ENCODE measurements at places on chromosomes 3 and 15.

DNA sequence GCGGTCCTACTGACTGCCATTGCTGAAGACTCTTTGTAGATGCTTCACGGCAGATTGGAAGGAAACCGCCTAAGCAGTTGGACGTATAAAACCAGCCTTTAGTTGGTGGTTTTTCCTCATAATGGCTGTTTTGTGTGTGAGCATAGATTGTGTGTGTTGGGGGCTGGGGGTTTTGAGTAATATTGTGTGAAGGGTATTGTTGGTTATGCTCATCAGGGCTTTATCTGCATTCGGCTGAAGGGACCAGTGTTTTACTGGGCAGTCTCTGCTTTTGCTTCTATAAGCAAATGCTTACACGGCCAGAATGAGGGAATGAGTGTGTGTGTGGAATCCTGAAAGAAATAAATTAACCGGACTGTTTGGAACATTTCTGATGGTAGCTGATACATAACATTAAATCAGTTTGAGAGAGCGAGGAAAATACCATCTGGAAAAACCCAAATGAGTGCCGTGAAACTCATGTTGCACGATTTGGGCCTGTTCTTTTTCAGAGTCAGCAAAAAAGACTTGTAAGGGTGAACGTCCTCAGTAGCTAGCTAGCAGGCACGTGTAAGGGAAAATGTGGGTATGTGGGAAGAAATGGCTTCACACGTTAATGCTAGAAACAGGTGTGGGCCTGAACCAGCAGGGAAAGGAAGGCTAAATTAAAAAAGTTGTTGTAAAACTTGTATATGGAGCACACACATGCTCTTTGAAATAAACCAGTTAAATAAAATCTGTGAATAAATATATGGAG, 1.9 kb downstream of the MITF start:
- DNase-seq = no peak

GRCh38 chr3:184760337-184761074, 48.6 kb upstream of the MAGEF1 start:
- DNase-seq = no peak

DNA sequence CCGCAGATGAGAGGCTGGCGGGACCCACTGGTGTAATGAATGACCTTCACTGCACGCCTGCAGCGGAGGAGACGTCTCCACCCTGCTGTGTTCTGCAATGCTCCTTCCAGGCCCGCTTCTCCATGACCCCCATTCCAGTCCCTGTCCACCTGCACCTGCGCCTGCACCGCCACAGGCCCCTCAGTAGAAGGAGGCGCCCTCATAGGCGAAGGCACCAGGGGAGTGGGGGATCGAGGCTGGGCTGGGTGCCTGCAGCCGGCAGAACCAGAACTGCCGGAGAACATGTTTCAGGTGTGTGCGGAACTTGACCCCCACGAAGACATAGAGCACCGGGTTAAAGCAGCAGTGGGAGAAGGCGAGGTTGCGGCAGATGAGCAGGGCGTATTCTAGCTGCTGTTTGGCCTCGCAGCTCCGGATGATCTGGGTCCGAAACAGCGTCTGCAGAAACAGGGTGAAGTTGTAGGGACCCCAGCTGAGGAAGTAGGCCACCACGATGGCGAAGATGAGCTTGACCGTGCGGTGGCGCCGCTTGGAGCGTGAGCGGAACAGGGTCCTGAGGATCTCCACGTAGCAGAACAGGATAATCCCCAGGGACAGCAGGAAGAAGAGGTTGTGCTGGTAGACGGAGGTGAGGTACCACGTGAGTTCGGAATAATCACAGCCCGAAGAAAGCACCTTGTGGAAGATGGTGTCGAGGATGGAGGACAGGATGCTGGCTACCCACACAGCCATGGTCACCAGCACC, 6.3 kb downstream of the XCR1 start:
- DNase-seq = no peak

- peak; percentile 52 for DNase-seq
Observed at GRCh38 chr3:62876064-62876463, 848 bp upstream of the CADPS start.

GRCh38 chr3:52086976-52087663, 30.7 kb upstream of the DUSP7 start:
- peak; percentile 41 for DNase-seq

GRCh38 chr3:127426444-127427153, 138.8 kb upstream of the PRR20G start:
- DNase-seq = no peak

GRCh38 chr15:67508407-67508806, 12.5 kb upstream of the C15orf61 start:
- DNase-seq = peak; percentile 56

DNA sequence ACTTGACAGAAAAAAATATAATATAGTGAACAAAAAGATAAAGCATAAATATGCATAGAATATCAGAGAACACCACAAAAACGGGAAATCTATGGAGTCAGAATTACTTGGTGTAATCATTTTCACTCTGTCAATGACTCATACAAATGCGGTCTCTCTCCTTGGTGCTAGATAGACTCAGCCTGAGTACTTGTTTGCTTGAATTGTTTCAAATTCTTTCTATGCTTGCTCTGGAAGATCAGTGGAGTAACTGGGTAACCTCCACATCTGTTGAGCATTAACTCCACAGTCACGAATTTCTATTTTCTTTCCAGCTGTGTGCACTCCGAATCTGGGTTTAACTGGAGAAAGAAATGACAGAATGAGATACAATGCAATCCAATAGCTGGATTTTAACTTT, 760.4 kb downstream of the ZPLD1 start:
- peak; percentile 31 for DNase-seq

DNA sequence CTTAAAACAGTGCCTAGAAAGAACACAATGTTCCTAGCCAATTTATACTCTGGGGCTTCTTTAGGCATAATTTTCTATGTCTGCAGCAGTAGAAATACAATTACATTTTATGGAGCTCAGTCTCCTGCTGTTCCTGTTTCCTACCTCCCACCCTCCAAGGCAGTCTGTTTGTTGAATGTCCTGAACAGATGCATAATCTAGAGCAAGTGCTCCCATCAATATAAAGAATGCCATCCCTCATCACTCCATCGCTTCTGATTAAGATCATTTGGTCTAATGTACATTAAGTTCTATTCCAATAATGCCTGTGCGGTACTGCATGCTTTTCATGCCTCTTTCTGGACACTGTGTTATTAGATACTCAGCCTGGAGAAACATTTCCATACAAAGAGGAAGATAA, 869.8 kb upstream of the CFAP20DC start:
- DNase-seq = no peak

- DNase-seq = peak; percentile 74
Observed at GRCh38 chr3:40043444-40043755, 234.0 kb downstream of the MYRIP start.

- DNase-seq = peak; percentile 43
Observed at GRCh38 chr3:190443257-190443656, 6.4 kb downstream of the TMEM207 start.

GRCh38 chr3:113051302-113051711, 60.5 kb downstream of the GTPBP8 start:
- peak; percentile 85 for DNase-seq

DNA sequence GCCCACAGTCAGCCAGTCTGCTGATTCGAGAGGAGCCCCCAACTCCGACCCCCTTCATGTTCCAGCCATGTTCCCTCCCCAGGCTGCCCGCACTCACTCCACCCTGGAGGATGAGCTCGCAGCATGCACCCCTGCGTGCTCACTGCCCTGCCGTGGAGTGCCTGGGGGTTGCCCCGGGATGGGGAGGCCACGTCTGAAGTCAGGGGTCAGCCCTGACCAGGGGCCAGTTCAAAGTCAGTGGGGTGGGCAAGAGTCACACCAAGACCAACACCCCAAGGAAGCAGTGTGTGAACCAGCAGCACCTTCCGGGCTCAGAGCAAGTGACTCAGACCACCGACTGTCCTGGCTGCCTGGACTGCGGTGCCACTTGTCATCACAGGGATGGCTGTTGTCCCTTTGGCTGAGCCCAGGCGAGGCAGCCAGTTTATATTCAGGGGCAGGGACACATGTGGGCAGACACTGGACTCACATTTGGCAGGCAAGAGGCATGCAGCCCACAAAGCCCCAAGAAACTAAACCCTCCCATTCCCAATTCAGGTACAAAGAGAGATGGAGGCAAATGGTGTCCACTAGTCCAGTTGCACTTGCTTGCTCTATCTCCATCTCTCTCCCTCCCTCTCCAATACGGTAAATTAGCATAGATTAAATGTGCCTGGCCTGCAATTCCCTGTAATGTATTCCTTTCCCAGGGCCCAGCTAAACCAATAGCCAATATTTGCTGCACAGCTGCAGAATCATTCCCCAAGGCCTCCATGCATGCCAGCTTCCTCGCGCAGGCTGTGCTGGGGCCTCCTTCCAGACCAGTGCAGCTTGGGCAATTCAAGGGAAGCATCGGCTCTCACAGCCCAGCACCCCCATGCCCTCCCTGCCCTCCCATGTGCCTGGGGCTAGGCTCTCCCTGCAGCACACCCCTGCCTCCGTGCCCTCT, 135.7 kb upstream of the IQSEC1 start:
- DNase-seq = no peak

GRCh38 chr15:89090791-89091626, 2.8 kb downstream of the ABHD2 start:
- peak; percentile 80 for DNase-seq

- DNase-seq = no peak
Observed at GRCh38 chr3:15276028-15276724, 56.2 kb downstream of the SH3BP5 start.

DNA sequence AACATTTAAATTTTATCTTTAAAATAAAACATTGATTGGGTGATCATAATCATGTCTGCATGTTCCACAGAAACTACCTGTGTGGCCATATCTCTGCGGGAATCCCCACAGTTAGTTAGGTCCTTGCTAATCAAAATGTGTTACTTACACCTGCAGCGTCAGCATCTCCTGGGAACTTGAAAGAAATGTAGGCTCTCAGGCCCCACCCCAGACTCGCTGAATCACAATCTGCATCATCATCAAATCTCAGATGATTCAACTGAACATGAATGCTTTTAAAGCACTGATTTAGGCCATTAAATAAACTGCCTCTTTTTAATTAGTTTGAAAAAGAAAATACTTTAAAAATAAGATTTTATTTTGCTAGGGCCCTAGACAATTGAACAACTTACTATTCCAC, 577.8 kb downstream of the PYDC2 start:
- DNase-seq = peak; percentile 70

GRCh38 chr15:69893863-69894262, 203.9 kb downstream of the TLE3 start:
- peak; percentile 72 for DNase-seq

DNA sequence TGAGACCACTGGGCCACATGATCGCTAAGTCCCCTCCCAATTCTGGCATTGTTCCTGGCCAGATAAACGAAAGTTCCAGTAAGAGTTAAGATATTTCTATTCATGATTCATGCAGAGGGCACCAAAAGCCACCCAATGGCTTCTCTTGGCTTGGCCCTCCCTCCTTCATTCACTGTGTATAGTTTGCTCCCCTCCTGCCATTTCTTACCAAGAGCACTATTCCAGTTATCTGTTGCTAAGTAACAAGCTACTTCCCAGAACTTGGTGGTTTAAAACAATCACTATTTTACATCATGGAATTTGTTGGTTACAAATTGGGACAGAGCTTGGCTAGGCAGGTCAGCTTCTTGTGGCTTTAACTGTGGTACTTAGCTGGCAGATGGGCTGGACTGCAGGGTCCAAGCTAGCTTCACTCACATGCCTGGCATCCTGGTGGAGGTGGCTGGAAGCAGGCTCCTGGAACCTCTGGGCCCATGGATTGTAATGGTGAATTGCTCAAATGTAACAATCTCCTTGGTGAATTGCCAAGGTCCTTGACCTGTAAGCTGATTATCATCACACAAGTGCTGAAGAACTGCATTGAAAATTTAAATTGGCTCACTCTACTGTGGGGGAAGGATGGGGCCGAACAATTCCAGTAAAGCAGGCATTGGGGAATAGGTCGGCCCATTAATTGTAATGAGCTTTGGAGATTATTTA, 16.6 kb downstream of the EAF1 start:
- peak; percentile 27 for DNase-seq

DNA sequence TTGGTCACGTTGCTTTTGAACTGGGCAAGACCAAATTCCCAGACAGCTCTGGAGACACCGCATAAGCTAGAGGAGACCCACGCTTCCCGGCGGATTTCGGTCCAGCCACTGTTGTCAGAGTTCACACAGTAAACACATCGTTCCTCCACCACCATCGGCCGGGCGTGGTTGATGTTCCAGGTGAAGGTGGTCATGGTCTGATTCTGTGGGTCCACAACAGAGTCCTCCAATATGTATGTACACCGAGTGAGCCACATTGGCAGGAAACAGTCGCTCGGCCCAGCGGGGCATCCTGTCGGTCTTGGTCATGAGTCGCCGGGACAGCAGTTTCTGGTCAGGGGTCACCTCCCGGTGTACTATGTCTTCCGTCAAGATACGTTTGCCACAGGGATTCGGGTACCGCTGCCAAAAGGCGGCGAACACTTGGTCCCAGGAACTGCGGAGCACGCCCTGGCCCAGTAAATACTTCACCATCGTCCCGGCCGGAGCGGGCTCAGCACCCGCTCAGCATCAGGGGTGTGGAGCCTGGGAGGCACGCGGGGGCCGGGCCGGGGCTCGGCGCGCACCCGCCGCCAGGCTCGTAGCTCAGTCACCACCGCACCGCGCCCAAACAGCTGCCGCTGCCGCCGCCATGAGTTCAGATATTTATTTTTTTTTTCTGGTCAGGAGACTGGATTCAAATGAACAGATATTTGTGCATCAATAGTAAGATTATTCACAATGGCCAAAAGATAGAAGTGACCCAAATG, 36.7 kb upstream of the NANOGP8 start:
- no peak for DNase-seq

GRCh38 chr15:52579852-52580251, 11.0 kb upstream of the ARPP19 start:
- DNase-seq = no peak

- DNase-seq = no peak
Observed at GRCh38 chr3:150059241-150059640, 88.5 kb upstream of the PFN2 start.

GRCh38 chr3:80275120-80275519, 507.3 kb upstream of the ROBO1 start:
- DNase-seq = no peak

DNA sequence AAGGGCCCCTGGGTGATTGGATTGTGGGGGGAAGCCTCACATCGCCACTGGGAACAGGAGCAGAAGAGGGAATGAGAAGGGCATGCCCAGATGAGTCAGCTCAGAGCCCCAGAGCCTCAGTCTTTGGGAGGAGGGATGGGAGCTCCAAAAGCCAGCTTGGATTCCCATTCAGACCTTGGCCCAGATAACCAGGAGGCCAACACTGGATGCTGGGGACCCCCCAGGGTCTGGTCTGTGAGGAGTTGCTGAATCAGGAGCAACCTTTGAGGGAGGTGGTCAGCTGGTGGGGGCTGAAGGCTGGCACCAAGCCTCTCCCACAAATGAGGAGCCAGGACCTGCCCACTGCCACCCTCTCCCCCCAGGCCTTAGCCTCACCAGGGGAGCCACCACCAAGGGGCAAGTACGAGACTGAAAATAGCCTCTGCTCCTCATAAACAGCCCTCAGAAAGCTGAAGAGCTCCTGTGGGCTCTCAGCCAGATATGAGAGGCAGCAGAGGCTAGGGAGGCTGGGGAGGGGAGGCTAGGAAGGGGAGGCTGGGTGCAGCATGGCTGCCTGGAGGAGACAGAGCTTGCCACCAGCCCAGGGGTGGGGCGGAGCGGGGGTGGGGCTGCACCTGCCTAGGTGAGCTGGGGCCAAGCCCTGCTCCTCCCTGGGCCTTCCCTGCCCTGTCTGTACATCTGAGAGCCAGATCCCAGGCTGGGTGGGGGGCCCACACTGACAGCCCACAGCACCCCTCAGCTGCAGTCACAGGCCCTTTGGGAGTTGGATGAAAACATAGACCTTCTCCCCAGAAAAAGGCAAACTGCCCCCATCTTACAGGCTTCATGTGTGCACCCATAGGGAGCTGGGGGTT, 99.8 kb downstream of the SEC22A start:
- DNase-seq = no peak

All from fibroblast of lung (primary cell).